Stimulated activated CD4-positive, alpha-beta T cell treated with anti-CD3 and anti-CD28 coated beads, Interleukin-15, amount 100 ng/mL, for 1 hour (primary cell): ENCODE measurements at places on chromosomes 1 and 21.

DNA sequence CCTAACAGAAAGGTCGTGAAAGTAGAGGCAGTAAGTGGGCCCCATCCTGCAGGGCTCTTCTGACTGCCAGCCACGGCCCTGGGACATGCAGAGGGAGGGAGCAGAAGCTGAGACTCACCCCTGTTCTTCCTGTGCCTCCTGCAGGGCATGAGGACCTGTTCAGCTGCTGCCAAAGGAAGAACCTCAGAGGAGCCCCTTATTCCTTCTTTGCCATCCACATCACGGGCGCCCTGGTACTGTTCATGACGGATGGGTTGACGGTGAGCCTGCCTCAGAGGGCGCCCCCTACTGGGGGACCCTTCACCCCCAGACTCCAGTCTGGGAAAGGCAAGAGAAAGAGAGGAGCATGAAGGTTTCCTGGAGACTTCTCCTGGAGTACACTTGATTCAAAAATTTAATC, 47.1 kb downstream of the ELK4 start:
- DNase-seq = no peak

- DNase-seq = no peak
These were observed 74.6 kb downstream of the RASAL2 start for GRCh38 chr1:178168536-178168935.

DNA sequence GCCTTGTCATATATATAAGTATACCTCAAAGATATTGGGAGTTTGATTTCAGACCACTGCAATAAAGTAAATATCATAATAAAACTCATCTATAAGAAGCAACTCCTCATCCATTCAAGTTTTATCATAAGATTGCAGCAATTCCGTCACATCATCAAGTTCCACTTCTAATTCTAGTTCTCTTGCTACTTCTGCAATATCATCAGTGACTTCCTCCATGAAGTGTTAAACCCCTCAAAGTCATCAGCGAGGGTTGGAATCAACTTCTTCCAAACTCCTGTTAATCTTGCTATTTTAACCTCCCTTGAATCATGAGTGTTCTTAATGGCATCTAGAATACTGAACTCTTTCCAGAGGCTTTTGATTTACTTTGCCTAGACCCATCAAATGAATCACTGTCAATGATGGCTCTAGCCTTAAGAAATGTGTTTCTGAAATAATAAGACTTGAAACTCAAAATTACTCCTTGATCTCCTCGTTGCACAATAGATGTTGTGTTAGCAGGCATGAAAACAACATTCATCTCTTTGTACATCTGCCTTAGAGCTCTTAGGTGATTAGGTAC, 88.3 kb downstream of the RPE65 start:
- DNase-seq = no peak

DNA sequence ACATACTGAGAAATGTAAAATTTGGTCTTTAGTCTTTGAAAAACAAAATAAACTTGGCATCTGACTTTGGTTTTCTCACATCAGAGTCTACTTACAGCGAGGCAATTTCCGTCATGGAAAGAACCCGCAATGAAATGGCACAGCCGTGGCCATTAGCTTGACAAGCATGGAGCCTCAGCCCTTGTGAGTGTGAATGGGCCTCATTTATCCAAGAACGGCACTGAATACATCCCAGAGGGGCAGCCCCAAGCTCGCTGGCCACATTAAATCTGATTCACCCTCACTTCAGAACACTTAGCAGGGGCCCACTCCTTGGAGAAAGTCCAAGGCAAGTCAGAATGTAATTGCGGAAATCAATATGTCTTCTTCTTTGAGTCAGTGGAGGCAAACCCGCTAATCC, 64.8 kb downstream of the ERG start:
- DNase-seq = no peak

GRCh38 chr21:36396325-36396724, 11.1 kb downstream of the CHAF1B start:
- DNase-seq = no peak
